Umbilical cord (tissue), 2 donors: ENCODE measurements at places on chromosomes 11 and 22.

DNA sequence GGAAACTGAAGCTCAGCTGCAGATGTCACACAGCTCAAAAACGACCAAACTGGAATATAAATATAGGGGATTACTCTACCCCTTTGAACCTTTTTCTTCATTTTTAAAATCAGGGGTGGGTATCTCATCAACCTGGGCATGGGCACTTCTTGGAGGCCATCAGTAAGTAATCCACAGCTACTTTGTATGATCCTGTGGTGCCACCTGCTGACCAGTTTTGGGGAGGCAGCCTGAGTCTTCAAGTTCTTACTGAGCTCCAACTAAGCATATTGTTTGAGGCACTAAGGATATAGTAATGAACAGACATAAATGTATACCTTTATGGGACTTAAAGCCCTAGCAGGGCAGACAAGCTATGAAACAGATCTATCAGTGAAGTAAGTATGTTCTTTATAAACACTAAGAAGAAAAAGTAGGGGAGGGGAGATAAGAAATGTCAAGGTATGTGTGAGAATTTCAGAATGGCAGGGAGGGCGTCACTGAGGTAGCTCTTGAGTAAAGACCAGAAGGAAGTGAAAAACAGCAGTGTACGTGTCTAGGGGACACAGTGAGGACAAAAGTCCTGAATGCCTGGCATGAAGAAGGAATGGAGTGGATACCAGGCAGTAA is 18.4 kb downstream of the TUB start:
- peak; percentile 74 for DNase-seq

GRCh38 chr22:42700901-42701300 is 19.8 kb downstream of the A4GALT start:
- no peak for DNase-seq

GRCh38 chr11:133896028-133896427 is 50.7 kb upstream of the SPATA19 start:
- DNase-seq: no peak

- DNase-seq: peak; percentile 74
Measured at GRCh38 chr22:28798810-28799605, 1.4 kb downstream of the XBP1 start.

DNA sequence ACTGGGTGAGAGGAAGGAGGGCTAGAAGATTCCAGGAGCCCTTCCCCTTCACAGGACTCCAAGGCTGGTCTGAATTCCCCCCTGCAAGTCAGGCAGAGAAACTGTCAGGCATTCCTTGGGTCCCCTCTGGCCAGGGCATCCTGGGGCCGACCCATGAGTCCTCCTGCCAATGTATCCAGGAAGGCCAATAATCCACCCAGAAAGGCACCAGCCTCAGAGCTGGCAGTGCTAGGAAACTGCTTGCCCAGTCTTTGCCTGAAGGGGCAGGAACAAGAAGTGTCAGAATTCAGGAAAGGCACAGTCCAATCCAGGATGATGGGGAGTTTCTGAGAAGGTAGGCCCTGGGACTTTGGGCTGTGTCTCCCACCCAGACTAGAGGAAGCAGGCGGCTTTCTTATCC is 41.0 kb downstream of the BUD13 start:
- no peak for DNase-seq

GRCh38 chr11:830295-831117 is 2.2 kb upstream of the CD151 start:
- DNase-seq: peak; percentile 75

- no peak for DNase-seq
Measured at GRCh38 chr11:2734181-2735052, 34.6 kb upstream of the KCNQ1OT1 start.

DNA sequence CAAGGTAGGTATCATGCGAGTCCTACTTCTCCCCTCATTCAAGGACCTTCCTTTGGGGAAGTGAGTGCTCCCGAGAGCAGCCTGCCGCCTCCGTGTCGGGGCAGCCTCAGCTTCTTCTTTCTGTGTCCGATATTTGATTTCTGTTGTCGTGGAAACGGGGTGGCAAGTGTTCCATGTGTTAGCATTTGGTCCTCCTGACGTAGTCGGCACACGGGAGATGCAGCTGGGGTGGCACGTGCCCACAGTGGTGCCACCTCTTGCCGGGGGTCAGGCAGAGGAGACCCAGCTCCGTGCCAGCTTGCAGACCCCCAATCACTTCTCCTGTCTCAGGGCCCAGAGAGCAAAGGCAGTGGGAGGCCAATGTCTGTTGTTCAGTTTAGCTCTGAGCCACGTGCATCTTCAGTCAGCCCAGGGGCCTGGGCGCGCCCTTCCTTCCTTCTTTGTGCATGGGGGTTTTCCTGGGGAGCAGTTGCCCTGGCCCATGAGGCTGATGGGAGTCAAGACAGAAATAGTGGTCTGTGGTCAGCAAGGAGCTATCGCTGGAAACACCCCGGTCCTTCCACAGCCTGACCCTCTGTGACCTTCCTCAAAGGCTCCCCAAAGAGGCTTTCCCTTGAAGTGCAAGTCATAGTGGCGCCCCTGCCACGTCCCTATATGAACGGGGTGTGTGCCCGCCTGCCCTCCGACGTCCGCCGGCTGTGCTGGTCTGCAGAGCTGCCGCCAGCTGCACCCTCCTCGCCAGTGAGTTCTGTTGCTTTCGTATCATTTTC is 44.5 kb downstream of the PARVB start:
- DNase-seq: peak; percentile 28

DNA sequence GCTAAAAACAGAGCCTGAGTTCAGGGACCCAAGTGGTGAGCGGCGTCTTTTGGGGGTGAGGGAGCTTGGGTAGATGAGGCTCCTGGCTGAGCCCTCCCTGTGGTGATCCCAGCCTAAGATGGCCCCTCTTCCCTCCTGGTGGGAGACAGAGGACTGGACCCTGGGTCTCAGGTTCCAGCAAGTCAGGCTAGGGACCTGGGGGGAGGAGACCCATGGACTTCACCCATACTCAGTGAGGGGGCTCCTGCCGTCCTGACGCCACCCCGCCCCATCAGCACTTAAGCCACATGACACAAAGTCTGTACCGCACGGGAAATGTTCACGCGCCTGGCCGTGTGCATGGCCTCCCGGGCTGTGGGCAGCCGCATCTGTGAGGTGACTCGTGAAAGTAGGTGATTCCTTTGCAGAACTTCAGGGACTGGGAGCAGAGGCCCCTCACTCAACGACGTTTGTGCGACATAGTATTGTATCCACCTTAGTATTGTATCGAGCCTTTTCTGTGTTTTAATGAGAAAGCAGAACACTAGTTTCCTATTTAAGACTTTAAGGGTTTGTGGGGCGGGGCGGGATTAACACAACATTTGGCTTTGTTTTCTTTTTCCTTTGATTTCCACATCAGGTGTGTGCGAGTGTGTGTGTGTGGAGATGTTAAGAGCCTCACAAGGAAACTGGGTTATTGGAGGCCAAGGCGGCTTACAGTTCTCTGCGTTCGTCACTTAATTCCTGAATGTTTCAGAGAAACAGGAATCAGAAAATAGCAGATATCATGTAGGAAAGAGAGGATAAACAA is 18.4 kb upstream of the TMEM191C start:
- no peak for DNase-seq

DNA sequence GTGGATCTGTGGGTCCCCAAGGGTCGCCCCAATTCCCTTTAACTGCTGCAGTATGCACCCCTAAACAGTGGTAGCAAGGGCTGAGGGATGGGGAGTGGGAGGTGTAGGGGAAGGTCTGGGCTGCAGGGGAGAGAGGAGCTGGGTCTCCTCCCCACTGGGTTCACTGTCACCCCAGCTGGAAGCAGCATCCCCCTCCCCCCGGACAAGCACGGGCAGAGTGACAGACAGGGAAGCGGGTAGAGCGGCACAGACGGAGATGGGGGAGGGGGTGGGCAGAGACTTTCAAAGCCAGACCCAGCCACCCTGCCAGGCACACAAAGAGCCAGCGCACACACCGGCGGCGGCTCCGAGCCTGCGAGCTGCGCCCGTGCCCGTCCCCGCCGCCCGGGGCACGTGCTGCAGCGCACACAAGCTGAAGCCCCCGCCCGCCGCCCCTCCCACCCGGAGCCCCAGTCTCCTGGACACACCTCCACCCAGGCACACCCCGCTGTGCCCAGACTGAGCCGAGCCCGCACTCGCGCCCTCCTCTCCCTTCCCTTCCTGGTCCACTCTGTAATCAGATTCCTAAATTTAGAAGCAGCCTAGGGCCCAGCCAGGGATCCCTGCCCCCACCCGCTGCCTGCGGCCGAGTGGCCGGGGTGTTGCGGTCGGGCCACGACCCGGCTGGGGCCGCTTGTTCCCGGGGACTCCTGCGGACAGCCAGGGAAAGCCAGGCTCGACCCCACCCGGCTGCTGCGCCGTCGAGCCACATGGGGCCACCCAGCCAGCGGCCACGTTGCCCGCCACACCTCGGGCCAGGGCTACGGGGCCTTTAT is 935 bp upstream of the RCOR2 start:
- peak; percentile 84 for DNase-seq

- DNase-seq: no peak
Measured at GRCh38 chr11:45382133-45382878, 96.2 kb upstream of the SYT13 start.

DNA sequence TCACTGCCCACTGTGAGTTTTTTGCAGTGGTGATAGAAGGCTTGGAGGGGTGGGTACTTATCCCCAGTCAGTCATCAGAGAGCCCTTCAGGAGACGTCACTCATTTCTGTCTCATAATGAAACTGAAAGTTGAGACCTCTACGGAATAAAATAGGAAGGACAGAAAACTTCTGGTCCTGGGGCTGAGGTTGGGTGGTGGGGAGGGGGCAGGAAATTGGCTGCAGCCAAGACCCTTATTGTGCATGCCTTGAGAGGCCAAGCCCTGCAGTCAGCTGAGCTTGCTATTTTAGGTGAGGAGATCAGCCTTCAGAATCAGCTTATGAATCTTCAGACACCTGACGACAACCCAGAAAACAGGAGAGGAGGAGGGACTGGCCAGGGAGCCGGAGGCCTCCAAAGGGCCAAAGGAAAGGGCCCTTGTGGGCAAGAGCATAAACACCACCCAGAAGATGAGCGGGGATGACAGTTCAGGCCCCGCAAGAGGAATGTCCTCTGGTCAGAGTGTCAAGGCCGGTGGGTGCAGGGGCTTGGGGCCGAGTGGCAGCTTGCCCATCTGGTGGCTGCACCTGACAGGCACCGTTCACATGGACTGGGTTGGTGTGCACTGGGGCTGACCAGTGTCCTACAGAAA is 17.9 kb upstream of the ADA2 start:
- peak; percentile 22 for DNase-seq

DNA sequence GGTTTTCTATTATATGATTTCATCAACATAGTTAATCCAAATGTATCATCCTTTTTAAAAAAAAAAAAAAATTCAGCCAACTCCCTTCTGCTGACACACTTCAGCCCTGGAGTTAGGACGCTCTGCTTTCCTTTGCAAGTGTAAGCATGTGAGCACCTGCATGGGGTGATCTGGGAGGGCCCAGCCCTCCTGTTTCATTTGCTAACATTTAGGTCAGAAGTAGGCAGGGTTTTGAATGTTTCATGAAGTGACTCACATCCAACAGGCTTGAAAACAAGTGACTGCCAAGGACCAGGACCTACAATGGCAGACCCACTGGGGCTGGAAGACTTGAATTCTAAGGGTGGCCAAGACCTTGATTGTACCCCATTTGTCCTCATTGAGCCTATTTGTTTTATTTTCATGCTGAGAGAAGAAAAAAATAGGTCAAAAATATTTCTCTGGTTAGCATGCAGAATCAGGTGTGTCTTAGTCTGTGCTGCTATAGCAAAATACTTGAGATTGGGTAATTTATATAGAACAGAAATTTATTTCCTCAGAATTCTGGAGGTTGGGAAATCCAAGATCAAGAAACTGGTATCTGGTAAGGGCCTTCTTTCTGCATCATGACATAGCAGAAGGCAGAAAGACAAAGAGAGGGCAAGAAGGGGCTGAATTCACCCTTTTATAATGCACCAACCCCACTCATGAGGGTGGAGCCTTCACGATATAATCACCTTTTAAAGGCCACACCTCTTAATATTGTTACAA is 137.6 kb downstream of the CD44 start:
- peak; percentile 45 for DNase-seq

DNA sequence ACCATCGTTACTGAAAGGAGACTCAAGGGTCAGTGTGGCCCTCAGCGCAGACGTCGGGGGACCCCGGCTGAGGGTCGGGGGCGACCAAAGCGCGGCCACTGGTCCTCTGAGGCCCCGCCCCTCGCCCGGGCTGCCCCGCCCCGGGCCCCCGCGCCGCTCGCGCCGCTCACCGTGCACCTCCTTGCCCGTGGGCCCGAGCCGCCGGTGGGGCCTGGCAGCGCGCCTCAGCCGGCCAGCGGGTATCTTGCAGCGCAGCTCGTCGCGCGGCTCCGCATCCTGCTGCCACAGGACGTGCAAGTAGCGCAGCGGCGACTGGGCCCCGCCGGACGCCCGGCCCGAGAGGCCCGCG is 419 bp downstream of the ANKRD54 start:
- peak; percentile 42 for DNase-seq

DNA sequence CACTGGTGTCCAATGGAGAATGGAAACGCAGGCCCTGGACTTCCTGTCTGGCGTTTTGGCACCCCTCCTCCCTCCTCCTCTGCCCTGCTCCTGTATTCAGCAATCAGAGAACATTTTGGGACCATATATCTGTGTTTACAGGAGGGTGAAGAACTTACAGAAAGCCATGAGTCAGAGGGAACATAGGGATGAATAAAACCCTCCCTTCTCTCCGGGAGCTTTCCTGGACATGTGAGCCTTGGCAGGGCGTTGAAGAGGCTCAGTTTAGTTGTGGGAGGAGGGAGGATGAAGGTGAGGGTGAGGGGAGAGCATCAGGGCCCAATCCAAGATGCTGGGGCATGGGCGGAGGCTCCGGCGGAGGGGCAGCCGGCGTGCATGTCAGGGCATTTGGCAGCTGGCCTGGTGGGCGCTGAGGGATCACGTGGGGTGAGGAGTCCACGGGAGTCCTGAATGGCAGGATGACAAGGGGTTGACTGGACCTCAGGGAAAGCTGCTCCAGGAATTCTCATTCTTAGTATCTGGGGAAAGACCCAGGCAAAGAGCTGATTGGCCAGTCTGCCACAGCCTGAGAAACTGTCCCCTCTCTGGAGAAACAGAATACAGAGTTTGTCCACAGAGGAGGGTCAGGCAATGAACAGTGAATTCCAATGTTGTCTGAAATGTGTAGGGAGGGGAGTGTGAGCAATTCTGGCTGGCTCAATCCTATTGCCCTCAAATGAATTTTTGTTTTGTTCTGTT is 28.9 kb downstream of the MICAL2 start:
- DNase-seq: peak; percentile 63

DNA sequence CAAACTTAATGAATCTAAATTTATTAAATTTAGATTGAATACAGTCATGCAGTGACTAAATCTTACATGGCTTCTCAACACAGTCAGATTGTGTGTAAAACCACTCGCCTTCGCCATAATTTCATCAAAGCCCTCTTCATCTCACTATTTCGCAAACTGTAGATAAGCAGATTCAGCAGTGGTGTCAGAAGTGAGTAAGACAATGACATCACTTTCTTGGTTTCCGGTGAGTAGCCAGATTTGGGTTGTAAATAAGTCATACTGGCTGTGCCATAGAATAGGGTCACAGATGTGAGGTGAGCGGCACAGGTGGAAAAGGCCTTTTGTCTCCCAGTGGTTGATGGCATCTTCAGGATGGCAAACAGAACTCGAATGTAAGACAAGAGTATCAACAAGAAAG is 3.4 kb downstream of the OR10A6 start:
- DNase-seq: no peak
